BJ (cell line): ENCODE measurements at places on chromosomes 1 and 21.

GRCh38 chr1:87231703-87232367, 96.8 kb upstream of the LMO4 start:
- no peak for DNase-seq

DNA sequence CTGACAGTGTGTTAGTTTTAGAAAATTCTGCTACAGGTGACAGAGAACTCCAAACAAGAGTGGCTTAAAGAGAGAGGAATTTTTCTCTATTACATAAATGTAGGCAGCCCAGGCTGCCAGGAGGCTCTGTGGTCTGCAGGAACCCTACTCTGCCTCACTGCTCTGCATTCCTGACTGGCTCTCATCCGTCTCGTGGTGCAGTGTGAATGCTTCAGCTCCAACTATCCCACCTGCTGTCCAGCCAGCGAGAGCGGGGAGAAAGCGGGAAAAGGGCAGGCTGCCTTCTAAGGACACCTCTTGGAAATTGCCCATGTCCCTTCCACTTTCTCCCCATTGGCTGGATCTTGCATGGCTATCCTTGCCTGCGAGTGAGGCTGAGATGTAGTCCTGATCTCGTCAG, 131.3 kb downstream of the PEX14 start:
- DNase-seq, result no peak

- no peak for DNase-seq
Measured at GRCh38 chr1:11839727-11840705, 7.6 kb downstream of the NPPA start.

- no peak for DNase-seq
Measured at GRCh38 chr21:42515708-42516502, 2.3 kb downstream of the SLC37A1 start.

DNA sequence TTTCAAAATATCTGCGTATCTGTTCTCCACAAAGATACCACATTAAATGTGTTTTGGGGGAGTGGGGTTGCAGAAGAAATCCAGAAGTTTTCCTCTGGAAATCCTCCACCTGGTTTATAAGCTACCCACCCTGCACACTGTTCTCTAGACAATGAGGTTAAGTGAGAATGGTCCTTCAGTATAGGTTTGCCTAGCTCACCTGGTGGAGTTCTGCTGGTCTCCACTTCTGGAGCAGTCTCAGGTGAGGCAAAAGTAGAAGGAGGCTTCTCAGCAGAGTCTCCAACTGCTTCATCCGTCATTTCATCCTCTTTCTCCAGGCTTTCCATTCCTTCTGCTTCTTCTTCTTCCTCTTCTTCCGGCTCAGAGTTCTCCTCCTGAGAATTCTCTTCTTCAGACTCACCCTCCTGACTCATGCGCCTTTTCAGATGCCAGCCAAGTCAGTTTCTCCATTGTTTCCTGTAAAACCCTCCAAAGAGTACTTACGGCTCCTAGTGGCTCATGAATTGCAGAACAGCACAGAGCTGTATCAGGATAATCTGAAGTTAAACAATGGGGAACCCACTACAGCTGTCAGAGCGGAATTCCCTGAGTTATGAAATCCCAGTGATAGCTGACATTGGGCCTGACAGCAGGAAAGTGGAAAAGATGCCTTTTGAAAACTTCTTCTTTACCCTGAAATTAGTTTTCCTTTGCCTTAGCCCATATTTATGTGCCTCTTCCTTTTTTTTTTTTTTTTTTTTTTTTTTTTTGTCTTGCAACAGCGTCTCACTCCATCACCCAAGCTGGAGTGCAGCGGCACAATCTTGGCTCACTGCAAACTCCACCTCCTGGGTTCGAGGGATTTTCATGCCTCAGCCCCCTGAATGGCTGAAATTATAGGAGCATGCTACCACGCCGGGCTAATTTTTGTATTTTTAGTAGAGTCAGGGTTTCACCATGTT, 38.5 kb downstream of the MSTO1 start:
- peak; percentile 49 for DNase-seq

- peak; percentile 14 for DNase-seq
Measured at GRCh38 chr1:212414328-212415106, at the start of gene PACC1. PACC1 (minus strand) TSS chr1:212414886; CDS start chr1:212414757, 129 bp downstream.
